ENCODE measurements at places on chromosomes 3 and 15.

DNA sequence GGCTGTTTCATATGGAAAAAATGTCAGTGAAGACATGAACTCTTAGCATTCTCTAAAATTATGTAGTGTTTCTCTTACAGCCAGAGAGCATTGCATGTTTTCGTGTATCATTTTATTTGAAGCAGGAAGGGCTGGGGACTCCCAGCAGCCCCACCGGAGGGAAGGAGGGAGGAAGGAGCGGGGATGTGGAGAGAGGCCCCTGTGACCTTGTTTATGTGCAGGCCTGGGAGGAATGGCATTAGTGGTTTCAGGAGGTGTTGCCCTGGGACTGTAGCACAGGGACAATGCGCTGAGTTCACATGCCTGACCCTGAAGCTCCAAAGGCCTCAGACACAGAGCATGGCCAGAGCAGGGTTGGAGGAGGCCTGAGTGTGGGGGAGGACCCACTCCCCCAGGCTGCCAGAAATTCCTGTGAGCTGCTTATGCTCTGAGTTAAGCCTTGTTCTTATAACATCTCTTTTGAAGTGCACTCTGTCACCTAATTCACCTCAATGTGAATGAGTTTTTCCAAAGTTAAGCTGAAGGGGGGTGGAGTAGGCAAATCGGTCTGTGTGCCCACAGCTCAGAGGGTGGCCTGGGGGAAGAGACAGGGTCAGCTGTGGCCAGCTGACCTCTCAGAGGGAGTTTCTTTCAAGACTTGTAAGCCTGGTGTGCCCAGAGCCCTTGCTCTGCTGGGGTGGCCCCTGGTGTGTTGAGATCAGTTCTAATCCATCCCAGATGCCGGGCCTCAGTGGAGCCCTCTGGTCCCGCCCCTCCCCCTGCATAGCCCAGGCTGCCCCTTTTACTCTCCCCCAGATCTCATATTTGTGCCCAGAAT is 3.9 kb upstream of the RNU6-1 start:
- peak; percentile 50 for DNase-seq

GRCh38 chr3:126130981-126131745 is 47.2 kb upstream of the SLC41A3 start:
- no peak for DNase-seq

DNA sequence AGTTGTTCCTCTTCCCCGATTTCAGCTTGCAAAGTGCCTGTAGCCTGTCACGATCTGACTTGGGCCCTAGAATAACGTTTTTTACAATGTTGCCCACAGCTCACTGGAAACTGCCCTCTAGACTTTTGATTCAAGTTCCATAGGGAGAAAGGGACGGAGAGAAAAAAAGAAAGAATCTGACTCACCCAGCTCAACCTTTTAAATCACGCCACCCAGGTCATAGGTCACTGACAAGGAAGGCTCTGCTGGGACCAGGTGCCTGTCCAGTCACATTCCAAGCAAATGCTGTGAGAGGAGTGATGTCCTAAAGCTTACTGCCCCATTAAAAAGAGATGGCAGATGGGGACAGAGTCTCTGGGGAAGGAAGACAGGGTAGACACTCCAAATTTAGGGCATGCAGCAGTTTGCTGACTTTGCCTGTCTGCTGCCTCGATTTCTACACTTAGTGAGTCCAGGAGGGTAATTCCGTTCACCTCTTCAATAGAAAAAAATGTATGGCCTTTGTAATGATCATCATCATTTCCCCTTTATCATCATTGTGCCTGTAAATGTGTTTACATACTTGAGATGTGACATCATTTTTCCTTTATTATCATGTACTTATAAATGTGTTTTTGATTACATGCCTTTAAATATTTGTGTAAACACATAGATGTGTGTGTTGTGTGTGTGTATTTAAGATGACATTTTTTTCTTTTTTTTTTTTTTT is 8.4 kb upstream of the MYO1E start:
- DNase-seq = no peak

GRCh38 chr3:69696367-69696766 is 42.9 kb upstream of the MITF start:
- no peak for DNase-seq

GRCh38 chr3:11095932-11096265 is 58.4 kb upstream of the HRH1 start:
- DNase-seq = no peak

- DNase-seq = no peak
Observed at GRCh38 chr3:160781863-160782262, 25.8 kb downstream of the PPM1L start.

- DNase-seq = no peak
Observed at GRCh38 chr15:35519052-35519451, 26.9 kb downstream of the DPH6 start.

GRCh38 chr3:24741506-24741905 is 246.9 kb upstream of the THRB start:
- no peak for DNase-seq

DNA sequence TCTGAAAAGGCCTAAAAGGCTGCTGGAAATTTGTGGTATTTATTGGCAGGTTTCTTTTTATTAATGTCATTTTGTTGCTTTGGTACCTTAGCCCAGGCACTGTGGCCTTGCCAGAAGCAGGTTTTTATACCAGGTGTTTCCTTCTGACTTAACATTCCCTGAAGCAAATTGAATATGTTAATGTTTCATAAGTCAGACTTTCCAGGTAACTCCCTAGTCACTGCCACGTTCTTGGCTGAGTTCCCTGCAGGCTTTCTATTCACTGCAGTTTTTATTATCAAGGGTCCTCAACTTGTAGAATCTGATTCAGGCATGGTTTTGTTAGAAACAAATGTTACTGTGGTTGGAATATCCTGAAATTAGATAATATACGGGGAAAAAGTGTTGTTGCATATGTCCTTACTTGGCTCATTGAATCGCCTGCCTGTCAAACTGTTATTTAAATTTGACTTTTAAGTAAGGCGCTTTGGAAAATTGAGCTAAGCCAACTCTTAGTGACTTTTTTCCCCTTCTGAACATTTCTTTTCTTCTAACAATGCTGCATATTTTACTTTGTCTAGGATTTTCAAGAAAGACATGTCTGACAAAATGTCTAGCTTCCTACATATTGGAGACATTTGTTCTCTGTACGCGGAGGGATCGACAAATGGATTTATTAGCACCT is 22.9 kb downstream of the ITPR1 start:
- DNase-seq = no peak

DNA sequence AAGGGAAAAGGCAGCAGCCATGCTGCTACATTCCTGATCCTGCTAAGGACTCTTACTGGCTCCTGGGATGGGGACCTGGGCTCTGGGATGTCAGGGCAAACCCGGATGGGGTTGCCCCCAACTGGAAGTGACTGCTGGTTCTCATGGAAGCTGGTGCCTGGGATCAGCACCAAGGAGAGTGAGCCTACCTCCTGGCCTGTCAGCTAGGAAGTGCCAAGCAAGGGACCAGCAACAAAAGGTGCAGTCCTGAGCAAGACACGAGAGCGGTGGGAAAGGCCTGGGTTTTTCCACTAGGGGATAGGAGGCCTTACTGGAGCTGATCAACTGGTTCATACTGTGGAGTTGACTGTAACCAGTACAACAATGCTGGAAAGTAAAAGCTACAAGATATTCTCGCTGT is 47.9 kb upstream of the SYNM start:
- DNase-seq = no peak

DNA sequence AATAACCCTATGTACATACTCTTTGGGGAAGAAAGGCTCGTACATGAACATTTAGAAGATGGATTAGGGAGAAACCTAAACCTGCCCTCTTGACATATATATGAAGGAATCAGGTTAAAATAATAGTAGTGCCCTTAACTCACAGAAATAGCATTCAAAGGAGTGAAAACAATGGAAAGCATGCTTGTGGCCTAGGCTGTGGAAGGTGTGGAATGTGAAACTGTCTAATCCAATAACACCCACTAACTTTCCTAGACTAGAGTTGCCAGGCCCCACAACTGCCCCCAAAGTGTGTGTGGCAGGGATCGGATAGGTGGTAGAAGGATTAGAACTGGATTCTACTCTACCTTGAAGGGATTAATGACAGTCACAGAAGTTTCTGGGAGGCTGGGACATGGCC is 317.4 kb upstream of the LRRFIP2 start:
- DNase-seq = no peak

DNA sequence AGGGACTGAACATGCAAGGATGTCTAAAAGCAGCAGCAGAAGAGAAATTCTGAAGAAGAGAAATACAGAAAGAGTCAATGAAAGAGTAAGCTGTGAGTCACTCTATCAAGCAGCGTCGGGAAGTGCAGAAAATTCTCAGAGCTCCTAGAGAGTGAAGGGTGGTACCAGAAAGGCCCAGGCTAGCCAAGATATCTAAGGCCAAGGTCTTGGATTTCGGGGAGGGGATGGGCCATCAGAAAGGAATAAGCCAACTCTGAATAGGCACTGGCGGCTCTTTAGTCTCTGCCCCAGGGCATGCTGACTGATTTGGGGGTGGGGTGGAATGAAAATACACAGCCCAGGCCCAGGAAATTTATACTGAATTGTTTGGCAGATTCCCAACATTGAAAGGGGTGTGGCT is 70.8 kb downstream of the GPR156 start:
- no peak for DNase-seq

DNA sequence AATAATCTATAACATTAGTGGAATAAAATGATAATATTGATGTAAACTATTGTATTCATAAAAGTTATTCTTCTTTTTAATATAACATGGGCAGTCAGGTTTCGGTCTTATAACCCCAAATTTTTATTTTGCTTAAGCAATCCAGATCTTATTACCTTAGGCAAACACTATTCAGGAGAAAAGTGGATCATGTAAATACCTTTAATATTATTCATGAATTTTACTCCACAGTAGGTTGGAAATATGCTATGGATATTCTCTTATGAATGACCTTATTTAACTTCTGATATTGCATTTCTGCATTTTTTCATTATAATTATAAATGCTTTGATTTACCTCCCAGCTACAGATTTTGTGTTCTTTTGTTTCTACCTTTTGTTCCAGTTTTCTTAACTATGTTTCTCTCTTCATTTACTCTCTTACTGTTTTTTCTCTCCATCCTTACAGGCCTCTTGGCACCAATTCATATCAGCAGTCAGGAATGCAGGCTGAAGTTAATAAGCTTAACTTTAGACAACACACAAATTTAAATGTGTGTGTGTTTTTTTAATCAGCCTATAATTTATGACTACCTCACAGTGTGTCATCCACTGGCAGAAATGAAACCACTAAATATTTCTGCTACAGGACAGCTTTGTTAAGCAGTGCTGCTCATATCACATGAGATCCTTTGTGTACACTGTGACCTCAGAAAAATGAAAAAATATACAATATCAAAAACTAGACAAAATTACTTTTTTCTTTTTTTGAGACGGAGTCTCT is 111.0 kb downstream of the NSUN3 start:
- DNase-seq = no peak

DNA sequence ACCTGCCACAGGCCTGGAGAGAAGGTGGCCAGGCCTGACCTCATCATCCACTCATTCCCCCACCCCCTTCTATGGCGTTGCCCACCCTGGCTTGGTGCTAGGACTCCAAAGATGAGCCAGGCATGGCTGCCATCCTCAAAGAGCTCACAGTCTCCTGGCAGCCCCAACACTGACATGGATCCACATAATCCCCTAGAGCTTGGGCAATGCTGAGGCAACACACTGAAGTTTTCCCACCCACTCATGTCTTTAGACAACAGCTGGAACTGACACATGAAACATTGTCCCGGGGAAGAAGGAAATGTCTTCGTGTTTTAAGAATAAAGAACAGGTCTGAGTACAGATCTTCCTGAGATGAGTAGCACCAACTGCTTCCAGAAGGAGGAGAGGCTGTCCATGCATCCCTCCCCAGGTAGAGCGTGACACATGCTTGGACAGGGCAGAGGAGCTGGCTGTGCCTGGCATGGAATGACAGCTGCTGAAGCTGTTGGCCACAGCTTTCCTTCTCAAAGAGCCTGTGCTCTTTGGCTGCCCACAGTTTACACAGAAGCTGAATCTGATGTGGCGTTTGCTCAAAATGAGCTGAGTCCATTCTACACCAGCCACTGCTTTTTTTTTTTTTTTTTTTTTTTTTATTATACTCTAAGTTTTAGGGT is 70.1 kb downstream of the HOMER2 start:
- no peak for DNase-seq

DNA sequence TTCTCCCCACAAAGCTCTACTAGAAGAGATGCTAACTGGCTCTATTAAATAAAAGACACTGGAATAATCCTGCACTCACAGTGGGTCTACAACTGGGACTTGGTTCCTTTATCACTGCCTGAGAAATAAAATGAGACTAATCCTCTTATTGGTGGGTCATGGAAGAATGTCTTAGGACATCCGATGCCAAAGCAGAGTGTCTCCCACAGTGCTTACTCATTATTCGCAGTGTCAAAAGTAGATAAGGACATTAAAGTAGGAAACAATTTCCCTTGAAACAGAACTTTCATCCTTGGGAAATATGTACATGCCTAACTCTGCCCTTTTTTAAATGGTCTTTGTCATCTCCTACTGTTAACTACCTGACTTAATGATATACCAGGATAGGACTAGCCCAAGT is 71.5 kb downstream of the GSK3B start:
- no peak for DNase-seq

DNA sequence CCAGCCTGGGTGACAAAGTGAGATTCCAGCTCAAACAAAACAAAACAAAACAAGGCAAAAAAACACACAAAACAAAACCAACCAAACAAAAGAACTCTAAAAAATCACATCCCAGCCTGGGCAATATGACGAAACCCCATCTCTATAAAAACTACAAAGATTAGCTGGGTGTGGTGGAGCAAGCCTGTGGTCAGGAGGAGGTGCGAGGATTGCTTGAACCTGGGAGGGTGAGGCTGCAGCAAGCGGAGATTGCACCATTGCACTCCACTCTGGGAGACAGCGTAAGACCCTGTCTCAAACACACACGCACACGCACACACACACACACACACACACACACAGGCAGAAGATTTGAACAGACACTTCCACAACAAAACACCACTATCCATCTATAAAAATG is 99.6 kb downstream of the SHQ1 start:
- no peak for DNase-seq

GRCh38 chr3:35383719-35384555 is 255.4 kb upstream of the ARPP21 start:
- no peak for DNase-seq

DNA sequence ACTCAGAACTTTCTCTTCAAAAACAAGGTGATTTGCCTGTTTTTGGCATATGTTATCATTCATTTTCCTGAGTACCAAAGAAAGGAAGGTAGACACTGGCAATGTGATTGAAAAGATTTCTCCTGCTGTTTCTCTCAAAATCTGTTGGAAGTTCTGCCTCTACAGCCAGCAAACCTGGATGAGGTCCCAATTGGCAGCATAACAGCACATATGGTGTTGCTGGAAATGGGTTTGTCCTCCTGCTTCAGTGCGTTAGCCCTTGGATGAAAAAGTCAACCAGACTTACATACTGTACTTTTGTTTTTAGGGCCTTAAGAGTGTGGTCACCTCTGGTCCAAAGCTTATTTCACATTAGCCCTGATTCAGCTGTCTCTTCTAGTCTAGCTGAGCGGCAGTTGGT is 237.6 kb upstream of the MME start:
- no peak for DNase-seq

DNA sequence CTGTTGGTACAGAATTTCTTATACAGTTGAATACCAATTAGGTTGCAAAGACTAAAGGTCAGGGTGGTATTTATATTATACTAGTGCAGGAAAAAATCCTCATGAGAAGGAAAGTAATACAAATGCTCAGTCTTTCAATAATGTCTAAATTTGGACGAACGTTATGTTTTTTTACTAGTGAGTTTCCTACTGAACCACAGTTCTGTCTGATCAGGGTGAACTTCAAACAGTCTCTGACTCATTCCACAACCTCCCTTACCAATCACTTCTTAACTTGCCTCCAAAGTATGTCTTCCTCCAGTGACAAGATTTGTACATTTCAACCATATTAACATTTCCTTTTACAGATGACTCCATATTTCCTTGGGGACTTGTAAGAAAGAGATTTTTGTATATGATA is 3.4 kb downstream of the TMEM212 start:
- DNase-seq = peak; percentile 75
